Right lung (tissue), 10 donors: ENCODE measurements at places on chromosomes 12 and 14.

DNA sequence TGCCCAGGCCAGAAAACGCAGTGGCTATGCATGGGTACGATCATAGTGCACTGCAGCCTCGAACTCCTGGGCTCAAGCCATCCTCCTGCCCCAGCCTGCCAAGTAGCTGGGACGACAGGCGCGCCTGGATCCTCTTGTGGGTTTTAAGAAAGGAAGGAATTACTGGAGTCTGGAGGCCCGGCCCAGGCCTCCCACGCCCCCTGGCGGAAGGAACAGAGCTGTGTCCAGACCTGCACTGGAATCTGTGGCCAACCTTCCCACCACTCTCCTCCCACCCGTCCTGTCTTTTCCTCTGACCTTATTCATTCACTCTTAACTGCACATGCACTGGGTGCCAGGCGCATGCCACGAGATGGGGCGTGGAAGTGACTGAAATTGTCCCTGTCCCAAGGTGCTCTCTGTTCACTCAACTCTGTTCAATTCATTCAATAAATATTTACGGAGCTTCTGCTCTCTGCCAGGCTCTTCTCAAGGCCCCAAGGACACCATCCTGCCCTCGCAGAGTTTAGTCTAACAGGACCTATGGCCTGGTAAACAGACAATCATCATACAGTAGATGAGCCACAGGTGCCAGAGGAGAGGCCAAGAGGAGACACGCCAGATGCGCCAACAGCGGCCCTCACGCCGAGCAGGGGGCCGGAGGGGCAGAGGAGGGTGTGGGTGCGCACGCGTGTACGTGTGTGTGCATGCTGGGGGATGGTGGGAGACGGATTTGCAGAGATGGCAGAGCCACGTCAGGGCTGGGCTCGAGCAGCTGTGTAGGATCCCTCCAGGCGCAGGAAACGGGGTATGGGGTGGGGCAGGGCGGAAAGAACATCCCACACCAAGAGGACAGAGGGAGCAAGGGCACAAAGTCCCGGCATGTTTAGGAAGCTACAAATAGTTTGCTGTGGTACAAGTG is 13.7 kb upstream of the TMEM106C start:
- DNase-seq, result no peak

- no peak for DNase-seq
Observed at GRCh38 chr14:45048385-45048784, 35.5 kb upstream of the PRPF39 start.

DNA sequence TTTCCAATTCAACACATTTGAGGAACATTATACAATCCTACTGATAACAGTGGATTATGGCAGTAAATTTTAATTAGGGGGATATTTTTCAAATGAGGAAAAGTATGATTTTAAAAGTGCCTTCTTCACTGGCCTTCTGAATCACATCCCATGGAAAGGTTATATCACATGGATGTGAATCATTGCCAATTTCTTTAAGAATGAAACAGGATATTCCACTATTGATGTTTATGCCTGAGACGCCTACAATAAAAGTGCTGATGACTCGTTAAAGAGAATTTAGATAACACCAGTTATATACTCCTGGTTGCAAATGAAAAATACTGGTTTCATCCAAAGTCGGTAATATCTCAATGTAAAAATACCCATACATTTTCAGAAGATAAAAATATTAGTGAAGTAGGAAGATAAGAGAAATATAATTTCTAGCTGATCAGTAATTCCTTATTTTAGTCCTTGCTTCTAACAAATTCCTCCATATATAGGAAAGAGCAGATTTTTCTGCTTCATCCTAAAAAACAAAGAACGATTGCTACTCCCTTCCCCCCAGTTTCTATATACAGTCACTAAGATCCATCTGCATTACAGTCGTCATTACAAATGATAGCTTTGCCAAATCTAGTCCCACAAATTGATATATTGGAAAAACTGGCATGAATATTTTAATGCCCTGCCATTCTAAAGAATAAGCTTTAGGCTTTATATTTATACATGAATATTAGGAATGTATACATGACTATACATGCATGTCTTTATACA is 139.5 kb upstream of the SOX5 start:
- DNase-seq, result no peak

GRCh38 chr14:64400829-64401459 is 12.8 kb downstream of the MTHFD1 start:
- DNase-seq, result no peak

- no peak for DNase-seq
Observed at GRCh38 chr12:109358154-109358869, 10.6 kb downstream of the MYO1H start.

DNA sequence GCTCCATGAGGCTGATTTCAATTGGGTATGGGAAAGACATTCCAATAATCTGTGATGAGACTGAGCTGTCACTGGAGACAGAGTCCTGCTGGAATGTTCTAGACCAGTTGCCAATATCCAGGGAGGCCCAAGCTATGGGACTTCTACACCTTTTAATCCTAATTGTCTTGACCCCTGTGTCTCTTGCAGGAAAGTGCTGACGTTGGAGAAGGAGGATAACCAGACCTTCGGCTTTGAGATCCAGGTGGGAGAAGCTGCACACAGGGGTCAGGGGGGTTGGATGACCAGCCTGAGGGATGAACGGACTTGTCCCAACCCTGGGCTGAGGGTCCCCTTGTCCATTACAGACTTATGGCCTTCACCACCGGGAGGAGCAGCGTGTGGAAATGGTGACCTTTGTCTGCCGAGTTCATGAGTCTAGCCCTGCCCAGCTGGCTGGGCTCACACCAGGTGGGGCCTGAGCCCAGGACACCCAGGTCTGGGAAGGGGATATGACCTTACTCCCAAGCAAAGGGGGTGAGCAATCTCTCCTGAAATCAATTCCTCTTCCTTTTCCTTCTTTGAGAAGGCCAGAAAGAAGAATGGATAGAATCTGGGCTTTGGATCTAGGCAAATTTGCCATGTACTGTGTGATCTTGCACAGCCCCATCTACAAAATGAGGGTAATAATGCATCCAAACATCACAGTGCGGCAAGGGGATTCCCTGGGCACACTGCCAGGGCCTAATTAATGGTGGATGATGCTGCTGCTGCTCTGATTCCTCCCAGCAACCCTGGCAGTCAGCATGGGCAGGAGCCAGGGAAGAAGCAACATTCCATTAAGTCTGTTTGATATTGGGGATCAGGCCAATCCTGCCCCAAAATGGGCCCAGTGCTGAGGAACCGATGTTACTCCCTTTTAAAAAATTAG is 4.2 kb downstream of the TAMALIN start:
- DNase-seq, result no peak

DNA sequence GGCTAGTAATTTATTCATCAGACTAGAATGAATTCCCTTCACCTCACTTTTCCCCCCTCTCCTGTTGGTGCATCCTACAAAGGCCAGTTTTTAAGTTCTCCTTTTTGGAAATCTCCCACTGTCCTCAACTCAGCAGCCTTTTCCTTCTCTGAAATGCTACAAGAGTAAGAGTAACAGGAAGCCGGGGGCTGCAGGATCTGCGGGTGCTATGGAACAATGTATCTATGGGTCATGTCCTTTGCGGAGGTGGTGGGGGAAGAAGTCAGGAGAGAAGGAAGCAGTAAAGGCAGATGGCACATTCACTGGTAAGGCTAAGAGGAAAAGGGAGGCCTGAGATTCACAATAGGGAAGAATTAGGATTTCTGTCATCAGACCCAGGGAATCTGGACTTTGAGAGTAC is 22.2 kb upstream of the TESC start:
- DNase-seq, result no peak
